ENCODE measurements at places on chromosomes 2 and 18. TPM values are rescaled to one million over a fixed set of nuclear protein-coding genes. Genes with fewer than 3 reads are reported as not detected.

LYPD6 gene
- 1.2 TPM for polyA plus RNA-seq

RFTN2 gene
- polyA plus RNA-seq = 13.2 TPM

AKAIN1 gene
- polyA plus RNA-seq = not detected

- no peak for DNase-seq
Measured at GRCh38 chr2:31235504-31235902, 1.6 kb downstream of the EHD3 start.

DNA sequence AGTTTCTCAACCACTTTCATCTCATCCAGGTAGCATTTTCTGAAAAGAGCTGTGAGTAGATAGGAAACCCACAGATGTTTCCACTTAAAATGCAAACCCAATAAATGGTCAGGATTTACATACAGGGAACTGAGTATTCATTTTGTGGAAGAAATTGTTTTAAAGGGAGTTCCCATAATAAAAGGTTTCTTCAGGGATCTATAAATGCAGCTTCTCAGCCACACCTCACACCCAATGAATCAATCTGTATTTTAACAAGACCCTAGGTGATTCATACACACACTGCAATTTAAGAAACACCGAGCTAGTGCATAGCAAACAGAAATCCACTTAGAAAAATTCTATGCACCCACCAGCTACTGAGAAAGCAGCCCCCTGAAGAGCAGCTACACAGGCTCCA is 140.1 kb upstream of the ACAA2 start:
- DNase-seq = no peak

Measured in hindlimb muscle (tissue), 1 donor.